ENCODE measurements at places on chromosomes 7 and 10.

DNA sequence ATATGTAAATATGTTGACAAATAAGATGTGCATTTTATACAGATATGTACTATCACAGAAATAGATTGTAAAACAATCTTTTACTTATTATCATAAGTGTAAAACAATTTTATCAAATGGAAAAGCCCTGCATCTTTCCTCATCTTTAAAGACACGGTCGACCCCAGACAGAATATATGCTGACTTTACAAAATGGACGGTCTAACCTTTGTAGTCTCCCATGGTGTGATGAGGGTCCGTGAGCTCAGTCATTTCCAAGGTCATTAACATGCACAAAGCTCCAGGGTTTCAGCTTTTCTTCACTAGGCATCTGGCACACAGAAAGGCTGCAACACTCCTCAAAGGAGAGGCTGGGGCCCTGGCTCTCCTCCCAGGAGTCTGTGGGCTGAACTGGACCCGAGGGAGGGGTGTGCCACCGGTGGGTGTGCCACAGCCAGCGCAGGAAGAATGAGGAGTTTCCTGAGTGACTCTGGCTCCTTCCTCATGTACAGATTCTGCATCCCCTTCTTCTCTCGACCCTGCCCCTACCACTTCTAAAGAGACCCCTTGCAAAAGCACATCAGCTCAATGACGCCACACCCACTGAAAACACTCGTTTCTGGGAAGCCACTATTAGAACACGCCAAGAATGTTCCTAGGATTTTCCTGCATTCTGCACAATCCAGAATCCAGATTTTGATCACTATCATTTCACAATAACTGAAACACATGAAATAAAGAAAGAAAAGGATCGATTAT, 26.2 kb upstream of the ABLIM1 start:
- DNase-seq: no peak

GRCh38 chr10:112215342-112215774, 31.8 kb upstream of the GPAM start:
- DNase-seq: no peak

DNA sequence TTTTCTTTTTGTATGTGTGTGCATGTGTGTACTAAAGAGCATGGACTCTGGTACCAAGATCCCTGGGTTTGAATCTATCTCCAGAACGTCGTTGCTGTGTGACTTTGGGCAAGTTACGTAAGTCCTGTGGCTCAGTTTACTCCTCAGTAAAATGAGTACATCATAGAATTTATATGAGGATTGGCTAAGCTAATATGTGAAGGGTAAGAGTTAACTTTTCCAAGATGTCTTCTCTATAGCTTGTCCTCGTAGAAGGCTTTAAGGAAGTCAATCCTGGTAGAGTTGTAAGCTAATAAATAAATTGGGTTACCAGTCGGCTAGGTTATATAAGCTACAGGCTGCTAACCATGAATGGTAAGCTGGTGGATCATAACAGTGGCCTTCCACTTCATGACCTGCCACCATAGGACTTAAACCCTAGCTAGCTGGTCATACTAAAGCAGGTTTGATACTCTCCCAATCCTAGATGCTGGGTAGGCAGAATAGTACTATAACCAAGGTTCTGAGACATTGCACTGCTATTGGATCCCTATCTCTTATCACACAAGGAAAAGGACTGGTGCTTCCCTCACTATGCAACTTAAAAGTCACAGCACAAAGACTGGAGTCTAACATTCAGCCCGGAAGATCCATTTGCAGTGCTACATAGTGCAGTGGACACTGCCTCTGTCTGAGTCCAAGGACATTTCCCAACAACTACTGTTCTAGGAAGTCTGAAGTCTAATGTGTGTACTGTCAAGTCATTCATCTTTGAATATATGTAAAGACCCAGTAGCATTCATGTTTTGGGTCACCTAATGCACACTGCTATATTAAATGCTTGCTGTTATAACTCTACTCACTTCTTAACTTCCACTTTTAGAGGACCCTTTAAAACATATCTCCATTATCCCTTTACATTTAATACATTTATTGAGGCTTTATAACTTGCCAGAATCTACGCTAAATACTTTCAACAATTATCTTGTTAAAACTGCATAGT, 156.2 kb downstream of the CRPPA start:
- no peak for DNase-seq

- no peak for DNase-seq
Measured at GRCh38 chr7:40499718-40500117, 364.9 kb downstream of the SUGCT start.

GRCh38 chr7:72020311-72020710, 391.8 kb downstream of the CALN1 start:
- no peak for DNase-seq

GRCh38 chr10:64368298-64368697, 847.1 kb downstream of the REEP3 start:
- DNase-seq: no peak

GRCh38 chr10:14016011-14016536, 314.6 kb downstream of the FRMD4A start:
- DNase-seq: no peak

GRCh38 chr7:12623885-12624498, 53.5 kb downstream of the SCIN start:
- no peak for DNase-seq

GRCh38 chr7:19752020-19752419, 21.4 kb downstream of the TMEM196 start:
- no peak for DNase-seq

DNA sequence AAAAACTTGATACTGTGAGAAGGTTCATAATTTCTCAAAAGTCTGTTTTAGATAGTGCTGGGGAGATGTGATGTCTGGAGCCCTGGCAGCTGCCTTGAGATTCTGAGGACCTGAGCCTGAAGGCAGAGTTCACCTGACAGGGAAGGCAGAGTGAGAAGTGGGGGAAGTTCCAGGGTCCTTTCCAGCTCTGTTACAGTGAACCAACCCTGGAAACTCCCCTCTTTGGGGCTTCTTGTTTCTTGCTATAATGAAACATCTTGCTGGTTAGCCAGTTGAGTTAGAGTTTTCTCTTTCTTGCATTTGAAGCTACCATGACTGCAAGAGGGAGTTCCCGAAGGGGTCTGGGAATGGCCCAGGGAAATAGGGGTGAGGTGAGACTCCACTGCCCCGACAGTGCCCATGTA, 158.9 kb upstream of the TNRC18 start:
- DNase-seq: no peak

- no peak for DNase-seq
Measured at GRCh38 chr10:88895250-88895649, 15.2 kb downstream of the STAMBPL1 start.

DNA sequence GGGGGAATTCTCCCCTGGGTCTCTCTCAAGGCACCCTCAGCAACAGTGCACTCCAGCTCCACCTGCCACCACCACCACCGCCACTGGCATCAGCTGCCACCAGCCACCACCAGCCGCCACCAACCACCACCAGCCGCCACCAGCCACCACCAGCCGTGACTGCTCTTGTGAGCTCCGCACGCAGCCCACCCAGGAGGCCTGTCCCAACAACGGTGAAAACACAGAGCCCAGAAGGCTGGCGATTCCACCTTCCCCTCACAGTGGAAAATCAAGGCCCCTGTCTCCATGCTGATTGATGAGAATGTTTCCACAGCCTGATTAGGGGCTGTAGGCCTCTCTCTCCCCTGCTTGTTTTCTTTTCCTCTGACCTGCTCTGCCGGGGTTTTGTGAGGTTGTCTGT, 41.1 kb downstream of the COBL start:
- no peak for DNase-seq

DNA sequence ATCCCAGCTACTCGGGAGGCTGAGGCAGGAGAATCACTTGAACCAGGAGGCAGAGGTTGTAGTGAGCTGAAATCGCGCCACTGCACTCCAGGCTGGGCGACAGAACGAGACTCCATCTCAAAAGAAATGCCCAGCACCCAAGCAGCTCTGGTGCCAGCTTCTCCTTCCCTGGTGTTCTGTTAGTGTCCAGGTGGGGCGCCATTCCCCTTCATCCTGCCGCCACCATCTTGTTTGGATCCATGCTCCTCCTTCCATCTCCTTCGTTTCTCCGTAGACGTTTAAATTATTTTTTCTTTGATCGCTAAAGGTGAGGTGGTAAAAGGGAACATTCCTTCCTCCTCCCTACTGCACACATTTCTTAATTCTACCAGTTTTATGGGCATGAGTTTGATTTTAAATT, 30.3 kb downstream of the PROSER2 start:
- DNase-seq: no peak

DNA sequence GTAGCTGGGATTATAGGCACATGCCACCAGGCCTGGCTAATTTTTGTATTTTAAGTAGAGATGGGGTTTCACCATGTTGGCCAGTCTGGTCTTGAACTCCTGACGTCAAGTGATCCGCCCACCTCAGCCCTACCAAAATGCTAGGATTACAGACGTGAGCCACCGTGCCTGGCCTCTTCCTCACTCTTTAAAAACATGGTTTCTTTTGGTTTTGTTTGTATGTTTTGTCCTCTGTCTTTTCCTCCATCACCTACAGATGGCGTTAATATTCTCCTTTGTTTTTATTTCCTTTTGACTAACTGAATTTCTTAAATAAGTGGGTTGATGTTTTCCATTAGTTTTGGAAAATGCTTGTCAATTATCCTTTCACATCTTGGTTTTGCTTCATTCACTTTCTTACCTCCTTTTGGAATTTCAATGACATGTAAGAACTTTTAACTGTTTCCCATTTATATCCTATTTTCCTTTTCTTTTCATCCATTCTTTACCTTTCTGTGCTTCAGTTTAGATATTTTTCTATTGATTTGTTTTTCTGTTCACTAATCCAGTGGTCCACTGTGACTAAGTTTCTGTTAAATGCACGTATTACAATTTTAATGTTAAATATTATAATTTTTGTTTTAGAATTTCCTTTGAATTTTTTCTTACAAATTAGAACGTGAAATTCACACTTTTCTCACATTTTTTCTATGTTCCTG, 104.1 kb downstream of the ZNF467 start:
- DNase-seq: peak; percentile 32

DNA sequence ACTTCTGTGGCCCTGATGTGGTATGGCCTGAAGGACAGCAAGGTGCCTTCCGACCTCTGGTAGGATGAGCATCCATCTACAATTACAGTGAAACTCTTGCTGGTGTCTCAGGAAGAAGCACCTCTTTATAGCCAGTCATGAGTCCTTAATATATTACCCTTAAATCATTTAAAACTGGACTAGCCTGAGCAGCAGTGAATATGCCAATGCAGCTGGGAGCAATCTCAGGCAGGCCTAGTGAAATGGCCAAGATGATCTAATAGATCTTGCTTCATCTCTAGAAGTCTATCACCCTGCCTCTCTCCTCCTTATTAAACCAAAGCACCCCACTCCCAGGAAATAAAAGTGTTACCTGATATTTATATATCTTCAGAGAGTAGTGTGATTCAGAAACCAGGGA, 66.7 kb upstream of the SORCS3 start:
- DNase-seq: no peak

GRCh38 chr10:72098836-72099599, 10.7 kb upstream of the SPOCK2 start:
- no peak for DNase-seq

DNA sequence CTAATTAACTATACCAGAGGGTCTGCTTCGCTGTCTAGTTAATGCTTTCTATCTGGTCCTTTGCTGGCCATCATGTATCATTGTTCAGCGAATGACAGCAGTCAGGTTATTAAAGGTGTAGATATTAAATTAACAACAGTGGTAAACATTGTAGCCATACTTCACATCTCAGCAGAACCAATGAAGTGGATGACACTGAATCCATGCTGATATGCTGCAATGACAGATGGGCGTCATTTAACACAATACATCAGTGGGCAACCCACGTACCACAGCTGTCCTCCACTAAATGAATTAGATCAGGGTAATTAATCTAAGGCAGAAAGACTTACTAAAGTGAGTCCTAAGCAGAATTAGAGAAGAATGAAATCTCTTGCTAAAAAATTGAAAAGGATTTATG, 767.2 kb downstream of the NXPH1 start:
- DNase-seq: no peak

DNA sequence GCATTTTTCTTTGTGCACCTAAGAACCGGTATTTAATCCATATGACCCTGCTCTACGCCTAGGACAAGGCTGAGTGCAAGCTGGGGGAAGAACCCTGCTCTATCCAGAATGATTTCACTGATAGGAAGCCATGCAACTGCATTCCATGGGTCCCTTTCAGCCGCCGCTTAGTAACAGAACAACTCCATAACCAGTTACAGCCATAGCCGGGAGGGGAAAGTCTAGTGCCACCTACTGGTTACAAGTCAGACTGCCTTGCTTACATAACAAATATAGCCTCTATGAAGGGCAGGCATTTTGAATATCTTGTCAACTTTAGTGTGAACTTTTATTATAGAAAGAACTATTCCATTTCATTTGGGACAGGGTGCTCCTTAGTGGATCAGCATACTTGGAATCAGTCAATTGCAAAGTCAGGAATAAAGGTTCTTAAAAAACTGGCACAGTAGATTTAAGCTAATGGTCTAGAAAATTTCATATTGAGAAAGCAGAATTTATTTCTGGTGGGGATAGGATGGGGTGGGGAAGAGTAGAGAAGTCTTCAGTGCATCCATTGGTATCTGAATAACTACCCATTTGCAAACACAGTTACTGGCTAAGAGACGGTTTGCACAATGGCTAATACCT, 521.7 kb downstream of the ADRA2A start:
- DNase-seq: peak; percentile 34

DNA sequence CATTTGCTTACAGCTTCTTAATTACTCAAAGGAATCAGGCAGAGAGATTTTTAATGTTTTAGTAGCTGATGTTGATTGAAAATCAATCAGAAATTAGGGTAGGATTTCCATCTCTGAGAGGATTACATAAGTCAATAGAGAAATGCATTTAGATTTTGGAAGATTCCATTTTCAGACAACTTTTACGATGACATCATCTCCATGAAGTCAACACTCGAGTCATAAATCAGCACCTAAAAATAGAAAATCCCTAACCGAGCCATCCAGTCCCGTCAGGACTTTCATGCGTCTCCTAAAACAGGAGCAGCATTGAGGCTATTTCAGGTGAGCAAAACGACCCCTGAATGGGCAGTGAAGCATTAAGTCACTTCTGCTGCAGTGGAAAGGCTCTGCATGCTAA, 279.7 kb upstream of the RNF32 start:
- DNase-seq: no peak

DNA sequence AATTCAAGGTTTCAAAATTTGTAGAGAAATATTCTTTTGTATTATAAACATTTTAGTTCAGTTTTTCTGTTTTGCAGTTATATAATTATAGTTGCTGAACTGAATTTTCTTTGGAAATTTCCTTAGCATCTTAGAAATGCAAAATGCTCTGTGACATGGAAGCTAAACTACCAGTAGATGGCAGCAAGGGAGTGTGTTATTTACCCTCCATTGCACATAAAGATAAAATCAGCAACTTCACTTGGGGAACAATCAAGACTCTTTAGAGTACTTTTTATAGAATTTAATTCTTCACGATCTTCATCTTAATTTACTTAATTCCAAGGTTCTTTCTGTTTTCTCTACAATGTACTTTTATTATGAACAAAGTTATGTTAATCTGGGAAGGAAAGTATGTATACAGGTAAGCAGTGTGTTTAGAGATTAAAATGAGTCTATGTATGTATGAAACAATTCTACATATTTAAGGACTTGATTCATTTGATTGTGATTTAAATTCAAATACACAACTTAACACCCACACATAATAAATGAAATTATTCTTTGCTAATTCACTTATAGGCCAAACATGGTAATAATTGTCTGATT, 404.2 kb downstream of the THSD7A start:
- peak; percentile 45 for DNase-seq

All from GM13976 (cell line).